ENCODE measurements at places on chromosomes 1 and 21.

DNA sequence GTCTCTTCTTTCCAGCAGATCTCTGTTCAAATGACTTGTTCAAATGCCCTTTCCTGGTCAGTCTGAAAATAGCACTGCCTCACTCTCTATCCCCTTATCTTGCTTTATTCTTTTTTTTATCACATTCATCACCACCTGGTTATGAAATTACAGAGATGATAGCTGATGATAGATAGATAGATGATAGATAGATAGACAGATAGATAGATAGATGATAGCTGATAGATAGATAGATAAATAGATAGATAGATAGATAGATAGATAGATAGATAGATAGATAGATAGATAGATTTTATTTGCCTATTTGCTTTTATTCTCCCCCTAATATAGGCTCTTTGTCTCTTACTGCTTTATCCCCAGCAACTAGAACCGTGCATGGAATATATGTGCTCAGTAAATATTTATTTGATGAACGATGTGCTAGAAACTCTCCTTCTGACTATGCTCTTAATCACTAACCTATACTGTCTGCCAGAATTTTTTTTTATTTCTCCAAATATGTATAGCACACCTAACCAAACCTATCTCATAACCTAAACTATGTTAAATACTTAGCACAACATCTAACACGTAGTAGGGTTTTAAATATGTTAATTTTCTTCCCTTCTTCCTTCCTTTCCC, 372.8 kb upstream of the DUSP10 start:
- no peak for DNase-seq

GRCh38 chr1:117339866-117340700, 27.2 kb upstream of the MAN1A2 start:
- DNase-seq: no peak

- no peak for DNase-seq
These were observed 12.4 kb downstream of the NEXN start for GRCh38 chr1:77900687-77901293.

- DNase-seq: no peak
These were observed 14.8 kb upstream of the TMEM54 start for GRCh38 chr1:32915766-32916706.

DNA sequence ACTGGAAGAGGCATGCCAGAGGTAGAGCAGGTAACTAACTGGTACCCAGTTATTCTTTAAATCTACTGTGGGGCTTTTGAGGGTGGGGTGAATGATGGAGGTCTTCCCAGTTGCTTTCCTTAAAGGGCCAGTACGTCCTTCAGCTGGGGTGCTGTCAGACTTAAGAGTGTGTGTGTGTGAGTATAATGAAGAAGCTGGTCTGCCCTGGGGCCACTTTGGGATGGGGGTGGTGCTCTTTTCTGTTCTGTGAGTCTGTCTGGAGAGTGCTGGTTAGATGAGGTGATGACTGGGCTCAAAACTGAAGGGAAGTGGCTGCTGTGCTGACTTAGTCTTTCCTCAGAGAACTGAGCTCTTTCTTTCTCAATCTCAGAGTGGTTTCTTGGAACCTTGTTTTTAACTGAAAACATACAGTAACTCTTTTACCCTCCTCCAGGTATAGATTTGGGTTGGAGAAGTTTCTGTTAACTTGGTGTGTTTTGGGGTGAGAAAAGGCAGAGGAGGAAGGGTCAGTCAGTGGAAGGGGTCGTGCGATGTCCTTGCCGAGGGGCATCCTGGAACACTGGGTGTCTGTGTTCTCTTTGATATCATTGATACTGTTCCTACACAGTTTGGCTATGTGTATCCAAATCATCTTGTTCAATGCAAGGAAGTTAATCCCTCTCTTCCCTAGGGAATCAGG, 746 bp downstream of the MACF1 start:
- no peak for DNase-seq

DNA sequence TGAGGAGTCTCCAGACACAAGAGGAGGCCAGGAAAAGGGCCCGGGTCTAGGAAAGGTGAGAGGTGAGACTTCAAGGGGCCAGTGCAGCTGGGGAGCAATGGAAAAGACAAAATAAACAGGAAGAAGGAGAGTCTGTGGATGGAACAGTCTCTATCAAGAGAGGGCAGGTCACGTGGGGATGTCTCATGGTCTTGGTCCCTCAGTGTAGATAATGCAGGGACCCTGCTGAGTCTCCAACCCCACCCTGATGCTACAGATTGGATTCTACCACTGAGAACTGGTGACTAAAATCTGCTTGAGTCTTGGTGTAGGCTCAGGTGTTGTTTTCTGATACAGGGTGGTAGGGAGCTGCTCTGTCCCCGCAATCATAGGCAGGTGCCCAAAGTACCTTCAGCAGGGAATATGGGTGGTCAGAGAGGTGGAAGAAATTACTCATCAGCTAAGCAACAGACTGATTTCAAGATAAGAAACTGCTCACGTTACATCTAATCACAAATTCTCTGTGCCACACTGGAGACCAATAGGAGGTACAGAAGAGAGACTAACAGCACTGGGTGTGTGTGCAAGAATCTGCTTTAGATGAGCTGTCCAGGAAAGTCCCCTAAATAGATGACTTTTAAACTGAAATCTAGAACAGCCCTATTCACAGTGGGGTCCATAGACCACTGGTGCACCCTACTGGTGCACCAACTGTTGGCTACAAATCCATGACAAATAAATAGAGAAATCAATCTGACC, 101.5 kb upstream of the TLR5 start:
- no peak for DNase-seq

- DNase-seq: no peak
These were observed 21.1 kb downstream of the CACNA1E start for GRCh38 chr1:181504399-181504842.

GRCh38 chr1:9905010-9905409, 5.1 kb downstream of the CTNNBIP1 start:
- no peak for DNase-seq

DNA sequence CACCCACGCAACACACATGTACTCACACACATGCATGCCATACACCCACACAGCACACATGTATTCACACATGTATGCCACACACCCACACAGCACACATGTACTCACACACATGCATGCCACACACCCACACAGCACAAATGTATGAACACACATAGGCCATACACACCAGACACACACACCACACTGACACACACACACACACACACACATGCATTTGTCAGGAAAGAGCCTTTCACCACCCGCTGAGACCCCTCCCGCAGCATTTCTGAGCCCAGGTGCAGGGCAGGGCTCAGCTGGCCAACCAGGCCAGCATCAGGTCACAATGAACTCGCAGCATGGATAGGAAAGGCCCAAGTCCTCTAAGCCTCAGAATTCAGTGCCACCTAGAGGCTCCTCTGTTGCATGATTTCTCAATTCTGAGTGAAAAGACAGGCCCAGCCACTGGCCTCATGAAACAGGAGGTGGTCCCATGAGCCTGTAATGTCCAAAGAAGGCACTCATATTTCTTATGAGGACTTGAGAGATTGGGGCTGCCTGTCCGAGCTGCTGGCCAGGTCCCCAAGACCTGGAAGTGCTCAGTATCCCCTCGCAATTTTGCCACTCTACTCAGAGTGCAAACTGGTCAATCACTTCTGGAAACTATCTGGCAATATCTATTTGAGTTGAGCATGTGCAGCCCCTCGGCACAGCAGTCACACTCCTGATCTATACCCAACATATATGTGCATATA, 57.3 kb downstream of the PSMG1 start:
- peak; percentile 52 for DNase-seq

DNA sequence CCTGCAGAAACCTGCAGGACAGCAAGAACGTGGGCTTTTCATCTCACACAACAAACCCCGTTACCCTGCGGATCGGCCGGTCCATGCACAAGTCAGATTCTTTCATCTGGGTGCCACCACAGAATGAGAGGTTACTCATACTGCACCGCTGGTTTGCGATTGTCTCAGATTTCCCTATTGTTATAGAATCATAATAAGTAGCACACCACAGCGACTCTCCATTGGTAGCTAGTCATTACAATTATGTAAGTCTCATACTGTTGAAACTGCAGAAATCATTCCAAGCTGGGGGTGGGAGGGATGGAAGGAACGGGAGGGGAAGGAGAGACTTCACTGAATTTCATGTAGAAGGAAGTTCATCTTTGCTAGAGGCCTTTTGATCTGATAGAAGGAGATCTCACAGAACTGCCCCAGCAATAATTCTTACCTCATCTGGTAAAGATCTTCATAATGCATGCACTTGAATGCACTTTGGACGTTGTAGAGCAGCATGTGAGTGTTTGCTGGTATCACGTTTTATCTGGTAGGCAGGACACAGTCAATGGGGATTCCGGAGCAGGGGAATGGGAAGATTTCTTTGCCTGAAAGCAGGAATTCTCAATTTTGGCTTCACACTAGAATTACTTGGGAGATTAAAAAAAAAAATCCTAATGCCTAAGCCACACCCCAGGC, 221.1 kb downstream of the KIF26B start:
- DNase-seq: no peak
